ENCODE measurements at places on chromosomes 11 and 22.

DNA sequence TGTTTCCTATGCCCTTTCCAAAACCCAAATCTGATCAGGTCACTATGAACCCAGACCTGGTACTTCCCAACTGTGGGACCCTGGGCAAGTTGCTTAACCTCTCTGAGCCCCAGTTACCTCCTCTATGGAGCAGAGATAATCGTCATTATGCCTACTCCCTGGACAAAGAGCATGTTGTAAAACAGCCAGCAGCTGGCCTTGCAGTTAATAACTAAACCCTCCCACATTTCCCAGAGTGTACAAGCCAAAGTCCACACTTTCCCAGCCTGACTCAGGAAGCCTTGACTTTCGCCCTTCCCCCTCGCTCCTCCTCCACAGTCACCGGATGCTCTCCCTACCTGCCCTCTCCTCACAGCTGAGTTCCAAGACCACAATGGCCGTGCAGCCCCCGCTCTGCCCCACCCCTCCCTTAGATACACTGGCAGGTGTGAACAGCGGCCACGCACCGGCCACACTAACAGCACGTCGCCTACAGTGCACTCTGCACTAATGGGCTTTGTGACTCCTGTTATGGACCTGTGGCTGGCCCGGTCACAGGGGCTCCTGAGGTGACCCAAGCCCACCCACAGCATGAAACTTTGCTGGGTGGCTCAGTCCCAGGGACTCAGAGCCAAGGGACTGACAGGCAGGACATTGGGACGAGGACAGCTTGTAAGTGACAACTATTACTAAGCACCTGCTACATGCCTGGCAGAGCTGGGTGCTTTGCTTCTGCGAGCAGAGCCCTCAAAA, 15.6 kb upstream of the MFNG start:
- DNase-seq, result no peak

- DNase-seq, result no peak
These were observed 73.2 kb downstream of the KIAA1671 start for GRCh38 chr22:25025491-25026400.

DNA sequence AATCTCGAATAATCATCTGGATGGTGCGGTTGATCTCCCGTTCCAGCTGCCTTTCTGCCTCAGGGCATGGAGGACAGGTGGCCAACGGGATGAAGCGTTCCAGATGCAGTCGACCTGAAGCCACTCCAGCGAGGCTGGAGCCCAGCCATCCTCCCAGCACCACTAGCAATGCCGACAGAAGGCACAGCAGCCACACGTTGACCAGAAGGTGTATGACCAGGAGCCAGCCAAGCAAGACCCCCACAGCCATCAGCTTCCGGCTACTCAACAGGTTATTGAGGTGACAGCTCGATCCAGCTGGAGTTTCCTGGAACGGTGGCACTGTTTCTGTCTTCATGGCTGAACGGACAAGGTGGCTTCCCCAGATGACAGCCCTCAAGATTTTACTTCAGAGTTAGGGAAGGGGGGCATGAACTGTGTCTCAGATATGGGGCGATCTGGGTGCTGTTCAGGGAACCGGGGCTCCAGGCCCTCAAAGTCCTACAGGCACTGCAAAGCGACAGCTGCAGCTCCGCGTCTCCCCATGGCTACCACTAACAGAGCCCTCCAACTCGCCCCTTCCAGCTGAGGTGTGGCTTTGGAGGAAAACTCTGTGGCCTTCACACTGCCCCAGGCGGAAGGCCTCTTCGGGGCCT, 559 bp downstream of the SNX19 start:
- DNase-seq, result no peak

DNA sequence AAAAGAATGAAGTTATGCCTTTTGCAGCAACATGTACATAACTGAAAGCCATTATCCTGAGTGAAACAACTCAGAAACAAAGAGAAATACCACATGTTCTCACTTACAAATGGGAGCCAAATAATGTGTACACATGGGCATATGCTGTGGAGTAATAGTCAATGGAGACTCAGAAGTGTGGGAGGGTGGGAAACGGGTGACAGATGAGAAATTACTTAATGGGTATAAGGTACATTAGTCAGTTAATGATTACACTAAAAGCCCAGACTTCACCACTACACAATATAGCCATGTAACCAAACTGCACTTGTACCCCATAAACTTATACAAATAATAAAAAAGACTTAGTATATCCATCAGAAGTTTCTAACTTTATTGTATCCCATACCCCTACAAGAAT, 674.1 kb upstream of the ARHGAP42 start:
- no peak for DNase-seq

DNA sequence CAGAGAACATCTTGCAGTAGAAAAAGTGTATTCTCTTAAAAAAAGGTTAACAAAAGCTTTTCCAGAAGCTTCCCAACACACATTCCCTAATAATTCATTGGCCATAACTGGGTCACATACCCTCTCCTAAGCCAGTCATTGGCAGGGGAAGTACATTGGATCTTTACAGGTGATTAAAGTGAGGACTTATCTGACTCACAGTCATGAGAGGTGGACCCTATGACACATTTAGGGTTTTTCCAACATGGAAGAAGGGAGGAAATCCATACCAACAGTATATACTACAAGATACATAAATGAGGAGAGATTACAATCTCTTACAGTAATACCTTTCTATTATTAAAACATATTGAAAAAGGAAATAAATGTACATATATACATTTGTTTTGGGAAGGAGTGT, 72.2 kb downstream of the CCDC73 start:
- no peak for DNase-seq

GRCh38 chr11:71948314-71949027, 19.6 kb downstream of the RNF121 start:
- DNase-seq, result no peak

DNA sequence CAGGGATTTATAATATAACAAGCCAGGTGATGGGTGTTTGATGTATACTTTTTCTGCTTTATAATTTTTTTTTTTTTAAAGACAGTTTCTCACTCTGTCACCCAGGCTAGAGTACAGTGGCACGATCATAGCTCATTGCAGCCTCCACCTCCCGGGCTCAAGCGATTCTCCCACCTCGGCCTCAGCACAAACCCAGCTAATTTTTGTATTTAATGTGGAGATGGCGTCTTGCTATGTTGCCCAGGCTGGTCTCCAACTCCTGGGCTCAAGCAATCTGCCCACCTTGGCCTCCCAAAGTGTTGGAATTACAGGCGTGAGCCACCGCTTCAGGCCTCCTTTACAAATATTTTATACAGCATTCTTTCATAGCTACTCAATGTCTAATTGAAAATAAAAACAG, 48.6 kb downstream of the MORC2 start:
- DNase-seq, result no peak

GRCh38 chr11:69260622-69261021, 33.3 kb upstream of the MYEOV start:
- no peak for DNase-seq

DNA sequence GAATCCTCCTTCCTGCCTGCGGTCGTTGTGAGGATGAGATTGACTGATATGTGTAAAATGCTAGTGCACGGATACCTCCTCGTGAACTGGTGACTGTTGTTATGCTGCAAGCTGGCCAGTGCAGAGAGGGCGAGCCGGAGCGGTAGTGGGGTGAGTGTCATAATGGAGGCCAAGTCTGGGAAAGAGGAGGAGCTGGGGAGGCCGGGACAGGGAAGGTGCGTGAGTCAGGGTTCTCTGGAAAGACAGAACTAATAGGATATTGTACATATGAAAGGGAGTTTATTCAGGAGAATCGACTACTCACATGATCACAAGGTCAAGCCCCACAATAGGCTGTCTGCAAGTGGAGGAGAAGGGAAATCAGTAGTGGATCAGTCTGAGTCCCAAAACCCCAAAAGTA, 56.8 kb upstream of the FADD start:
- no peak for DNase-seq

DNA sequence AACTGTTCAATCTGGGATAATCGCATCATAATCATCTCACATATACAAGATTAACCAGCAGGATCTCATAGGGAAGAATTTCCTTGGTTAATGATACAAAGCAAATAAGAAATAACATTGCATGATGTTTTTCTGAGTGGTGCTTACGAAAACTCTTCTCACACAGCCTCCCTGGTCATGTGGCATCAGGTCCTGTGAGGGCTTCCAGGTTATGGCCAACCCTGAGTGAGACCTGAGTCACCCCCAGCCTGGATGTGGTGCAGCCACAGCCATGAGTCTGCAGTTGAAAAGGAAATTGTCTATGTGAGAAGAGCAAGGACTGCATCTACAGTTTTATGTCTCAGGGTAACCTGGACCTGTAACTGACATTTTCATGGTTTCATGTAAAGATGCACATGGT, 90.5 kb upstream of the XKR3 start:
- no peak for DNase-seq

DNA sequence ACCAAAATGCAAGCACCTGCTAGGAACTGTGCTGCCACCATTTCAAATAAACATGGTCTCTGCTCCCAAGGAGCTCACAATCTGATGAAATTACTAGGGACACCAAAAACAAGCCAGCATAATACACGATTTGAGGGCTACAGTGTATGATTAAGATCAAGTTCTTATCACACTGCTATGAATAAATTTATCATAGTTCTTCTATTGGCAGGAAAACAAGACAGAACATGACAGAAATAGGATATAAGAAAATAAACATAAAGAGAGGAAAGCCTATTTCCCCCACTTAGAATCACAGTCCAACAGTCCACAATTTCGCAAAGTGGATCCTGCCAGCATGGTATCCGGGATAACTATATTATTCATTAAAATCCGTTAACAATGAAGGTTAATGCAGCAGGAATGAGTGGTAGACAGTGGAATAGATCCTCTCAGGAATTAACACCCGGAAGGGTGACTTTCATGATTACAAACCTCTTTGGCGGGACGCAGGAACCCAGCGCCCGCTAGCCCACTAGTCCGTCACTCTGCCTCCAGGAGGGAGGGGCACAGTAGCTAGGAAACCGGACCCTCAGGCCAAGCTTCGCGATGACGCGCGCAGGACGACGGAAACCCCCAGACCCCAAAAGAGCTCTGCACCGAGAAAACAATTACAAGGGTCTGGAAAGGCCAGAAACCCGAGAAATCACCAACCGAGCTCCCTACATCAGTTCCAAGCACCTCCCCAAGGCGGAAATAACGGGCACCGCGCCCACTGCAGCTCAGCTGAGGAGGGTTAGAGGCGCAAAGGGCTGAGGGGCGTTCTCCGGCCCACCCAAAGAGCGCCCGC, 607 bp downstream of the CCDC82 start:
- no peak for DNase-seq

Data from posterior cingulate gyrus (tissue), 11 donors.